Omental fat pad (tissue), 4 donors: ENCODE measurements at places on chromosomes 5 and 9. TPM values are rescaled to one million over a fixed set of nuclear protein-coding genes. Genes with fewer than 3 reads are reported as not detected.

GRCh38 chr9:95991326-95991725, 115.8 kb downstream of the ERCC6L2 start:
- no peak for DNase-seq

- no peak for DNase-seq
Measured at GRCh38 chr5:124918618-124919017, 172.2 kb upstream of the ZNF608 start.

GRCh38 chr5:15929611-15930263, 249.9 kb downstream of the MARCHF11 start:
- DNase-seq = no peak

- no peak for DNase-seq
Measured at GRCh38 chr9:101707721-101708120, 30.7 kb downstream of the GRIN3A start.

DNA sequence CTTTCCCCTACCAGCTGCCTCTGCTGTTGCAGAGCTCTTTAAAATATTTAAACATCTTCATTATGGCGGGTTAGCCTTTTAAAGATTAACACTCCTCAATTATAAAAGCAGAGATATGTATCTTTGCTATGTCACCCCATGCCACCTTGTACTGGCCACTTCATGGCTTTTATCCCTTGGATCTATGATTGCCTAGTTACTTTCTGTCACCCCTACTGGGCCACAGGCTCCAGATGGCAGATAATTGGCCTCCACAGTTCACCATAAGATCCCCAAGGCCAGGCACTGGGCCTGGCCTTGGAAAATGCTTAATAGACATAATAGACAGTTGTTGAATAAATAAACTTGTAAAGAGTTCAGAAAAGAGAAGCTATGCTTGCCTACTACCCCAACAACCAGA, 142.0 kb upstream of the SHB start:
- no peak for DNase-seq

DNA sequence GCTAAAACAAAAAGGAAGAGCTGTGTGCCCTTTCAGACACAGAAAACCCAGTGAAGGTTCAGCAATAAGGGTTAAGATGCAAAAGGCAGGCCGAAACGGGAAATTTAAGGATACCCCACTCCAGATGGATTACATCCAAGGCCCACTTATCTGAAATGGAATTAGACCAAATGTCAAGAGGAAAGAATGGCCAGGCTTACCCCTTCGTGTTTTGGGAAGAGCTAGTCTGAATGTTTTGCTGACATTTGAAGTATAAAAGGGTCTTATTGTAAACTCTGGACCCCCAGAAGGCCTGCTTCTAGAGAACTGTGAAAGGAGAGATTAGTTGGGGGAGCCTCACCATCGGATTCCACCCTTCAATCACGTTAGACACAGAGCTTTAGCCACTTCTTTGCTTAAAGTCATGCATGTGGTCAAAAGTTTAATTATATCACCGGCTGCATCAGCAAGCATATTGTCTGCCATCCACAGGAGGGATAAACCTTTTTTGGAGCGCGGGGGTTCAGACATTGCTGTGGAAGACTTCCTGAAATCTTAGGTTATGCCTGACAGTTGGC, 93.3 kb downstream of the EFNA5 start:
- DNase-seq = no peak

DNA sequence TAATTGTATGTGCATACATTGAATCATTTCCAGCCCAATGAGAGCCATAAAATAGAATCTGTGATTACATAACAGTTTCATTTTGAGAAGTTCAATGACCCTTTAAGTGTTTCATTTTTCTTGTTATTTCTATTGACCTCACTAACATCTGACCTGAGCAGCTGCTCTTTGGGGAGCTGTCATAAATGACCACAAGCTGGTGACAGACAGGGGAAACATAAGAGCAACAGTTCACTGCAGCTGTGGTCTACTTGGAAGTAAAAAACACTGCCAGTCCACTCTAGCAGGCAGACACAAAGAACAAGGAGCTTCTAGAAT, 265.4 kb downstream of the DTWD2 start:
- no peak for DNase-seq

GRCh38 chr5:44486591-44486990, 97.4 kb upstream of the FGF10 start:
- no peak for DNase-seq

DNA sequence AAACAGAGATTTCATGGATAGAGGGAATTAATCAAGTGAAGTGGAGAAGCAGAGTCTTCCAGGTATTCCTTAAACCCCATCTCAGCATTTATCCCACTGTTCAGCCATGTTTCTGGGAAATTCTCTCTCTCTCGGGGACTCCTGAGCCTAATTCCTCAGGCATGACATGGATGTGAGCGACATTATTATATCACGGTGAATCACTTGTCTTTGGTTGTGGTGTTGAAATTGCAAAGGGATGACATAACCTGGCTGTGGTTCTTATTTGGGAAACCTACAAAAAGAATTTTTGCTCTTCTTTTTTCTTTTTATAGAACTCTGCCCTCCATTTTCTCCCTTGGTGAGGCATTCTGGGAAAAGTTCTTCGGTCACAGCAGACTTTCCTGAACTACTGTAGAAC, 457.9 kb upstream of the PTGER4 start:
- DNase-seq = no peak

- DNase-seq = no peak
Measured at GRCh38 chr5:33297760-33298216, 143.0 kb upstream of the TARS1 start.

DNA sequence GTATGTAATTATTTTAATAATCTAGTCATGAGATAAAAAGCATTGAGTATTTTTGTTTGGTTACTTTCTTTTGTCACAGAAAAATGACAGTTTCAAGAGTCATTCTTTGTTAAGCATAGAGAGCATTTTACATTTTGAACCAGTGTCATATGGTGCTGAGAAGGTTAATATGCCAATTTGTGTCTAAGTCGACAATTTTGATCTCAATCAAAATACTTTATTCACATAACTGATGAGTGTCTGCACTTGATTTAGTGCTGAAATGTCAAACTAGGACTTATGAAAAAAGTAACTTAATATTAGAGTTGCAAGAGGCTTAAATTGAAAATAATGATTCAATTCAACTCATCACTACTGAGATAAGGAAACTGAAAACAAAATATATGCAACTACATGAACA, 1804.6 kb upstream of the ACO1 start:
- DNase-seq = no peak

GRCh38 chr5:137665678-137666460, 70.0 kb downstream of the KLHL3 start:
- no peak for DNase-seq

DNA sequence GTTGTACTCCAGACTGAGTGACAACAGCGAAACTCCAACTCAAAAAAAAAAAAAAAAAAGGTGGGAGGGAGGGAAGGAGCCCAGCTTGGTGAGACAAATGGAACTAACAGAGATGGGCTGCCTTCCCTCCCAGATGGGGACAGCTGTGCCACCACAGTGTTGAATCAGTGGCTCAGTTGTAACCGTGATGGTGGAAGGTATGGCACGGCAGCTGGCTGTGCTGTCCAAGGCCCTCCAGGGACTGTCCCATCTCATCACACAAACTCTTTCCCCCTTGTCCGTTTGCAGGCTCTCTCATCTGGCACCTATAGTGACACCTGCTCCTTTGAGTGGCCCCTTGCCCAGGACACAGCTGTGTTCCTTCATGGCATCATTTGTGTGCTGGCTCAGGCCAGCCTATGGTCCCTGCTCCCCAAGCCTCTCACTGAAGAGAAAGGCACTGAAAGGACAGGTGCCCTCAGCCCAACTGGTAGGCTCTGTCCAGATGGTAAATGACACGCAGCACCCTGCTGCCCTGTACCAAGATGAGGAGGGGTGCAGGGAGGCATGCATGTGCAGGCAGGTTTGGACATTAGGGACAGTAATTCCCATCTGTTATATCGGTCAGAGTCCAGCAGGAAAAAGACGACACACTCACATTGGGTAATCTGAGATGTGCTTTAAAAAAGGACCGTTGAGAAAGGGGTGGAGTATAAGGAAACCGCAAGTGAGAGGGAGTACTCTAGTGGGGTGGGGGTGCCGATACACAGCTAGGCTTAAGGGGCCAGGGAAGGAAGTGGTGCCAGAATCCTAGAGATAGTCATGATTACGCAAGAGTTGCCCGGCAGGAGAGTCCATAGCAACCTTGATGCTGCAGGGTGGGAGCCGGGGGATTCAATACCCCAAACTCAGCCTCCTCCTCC, 4.3 kb downstream of the SMIM33 start:
- no peak for DNase-seq

AKNA gene
- 22.6 TPM for total RNA-seq

ADGRV1 gene
- total RNA-seq = 0.56 TPM

RFX3 gene
- total RNA-seq = 7.0 TPM
